ENCODE measurements at places on chromosomes 2 and 18.

GRCh38 chr2:83394134-83394904 is 1064.8 kb downstream of the SUCLG1 start:
- DNase-seq = no peak

DNA sequence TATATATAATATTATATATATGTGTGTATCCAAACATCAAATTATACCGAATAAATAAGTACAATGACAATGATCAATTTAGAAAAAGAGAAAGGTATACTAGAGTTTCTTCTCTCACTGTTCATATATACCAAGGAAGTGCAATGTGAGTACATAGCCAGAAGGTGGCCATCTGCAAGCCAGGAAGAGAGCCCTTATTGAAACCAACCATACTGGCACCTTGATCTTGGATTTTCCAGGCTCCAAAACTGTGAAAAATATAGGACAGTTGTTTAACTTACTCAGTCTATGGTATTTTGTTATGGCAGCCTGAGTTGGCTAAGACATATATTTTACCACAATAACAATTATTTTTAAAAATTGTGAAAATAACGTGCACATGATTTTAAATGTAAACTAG is 1490.2 kb upstream of the SLC39A10 start:
- no peak for DNase-seq

DNA sequence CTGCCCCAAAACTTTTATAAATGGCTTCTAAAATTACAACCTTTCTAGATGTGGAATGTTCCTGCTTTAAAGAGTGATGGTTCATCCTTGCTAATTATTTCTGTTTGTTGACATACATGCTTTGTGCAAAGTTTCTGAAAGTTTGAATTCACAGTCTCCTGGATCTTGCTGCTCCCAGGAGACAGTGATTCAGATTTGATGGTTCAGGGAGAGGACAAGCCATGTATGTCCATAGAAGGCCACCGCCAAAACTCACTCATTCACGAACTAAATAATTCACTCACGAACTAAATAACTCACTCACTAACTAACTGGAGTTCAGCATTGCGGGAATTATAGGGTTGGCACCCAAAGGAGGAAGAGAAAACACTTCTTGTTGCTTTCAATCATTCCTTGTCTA is 416.5 kb upstream of the ZEB2 start:
- DNase-seq = no peak

- no peak for DNase-seq
These were observed 39.0 kb downstream of the NOL10 start for GRCh38 chr2:10650761-10651160.

- DNase-seq = no peak
These were observed 3.4 kb downstream of the ABCG8 start for GRCh38 chr2:43841949-43842865.

DNA sequence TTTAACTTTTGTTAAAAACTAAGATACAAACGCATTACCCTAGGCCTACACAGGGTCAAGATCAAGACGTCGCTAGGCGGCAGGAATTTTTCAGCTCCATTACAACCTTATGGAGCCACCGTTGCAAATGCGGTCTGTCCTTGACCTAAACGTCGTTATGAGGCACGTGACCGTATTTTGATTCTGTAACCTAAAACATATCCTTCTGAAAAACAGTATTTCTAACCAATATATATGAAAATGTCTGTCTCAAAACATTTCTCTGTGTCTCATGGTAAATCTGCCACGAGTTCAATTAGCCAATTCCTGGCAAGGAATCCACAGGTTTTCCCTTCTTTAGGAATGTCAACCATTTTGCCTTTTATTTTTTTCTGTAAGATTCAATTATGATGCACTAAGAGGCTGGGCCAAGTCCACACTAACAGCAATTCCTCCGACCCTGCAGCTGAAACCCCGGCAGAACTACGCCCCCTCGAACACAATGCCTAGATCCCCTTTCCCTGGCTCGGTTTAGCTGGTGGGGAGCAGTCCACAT is 1.7 kb downstream of the RTN4 start:
- DNase-seq = no peak

DNA sequence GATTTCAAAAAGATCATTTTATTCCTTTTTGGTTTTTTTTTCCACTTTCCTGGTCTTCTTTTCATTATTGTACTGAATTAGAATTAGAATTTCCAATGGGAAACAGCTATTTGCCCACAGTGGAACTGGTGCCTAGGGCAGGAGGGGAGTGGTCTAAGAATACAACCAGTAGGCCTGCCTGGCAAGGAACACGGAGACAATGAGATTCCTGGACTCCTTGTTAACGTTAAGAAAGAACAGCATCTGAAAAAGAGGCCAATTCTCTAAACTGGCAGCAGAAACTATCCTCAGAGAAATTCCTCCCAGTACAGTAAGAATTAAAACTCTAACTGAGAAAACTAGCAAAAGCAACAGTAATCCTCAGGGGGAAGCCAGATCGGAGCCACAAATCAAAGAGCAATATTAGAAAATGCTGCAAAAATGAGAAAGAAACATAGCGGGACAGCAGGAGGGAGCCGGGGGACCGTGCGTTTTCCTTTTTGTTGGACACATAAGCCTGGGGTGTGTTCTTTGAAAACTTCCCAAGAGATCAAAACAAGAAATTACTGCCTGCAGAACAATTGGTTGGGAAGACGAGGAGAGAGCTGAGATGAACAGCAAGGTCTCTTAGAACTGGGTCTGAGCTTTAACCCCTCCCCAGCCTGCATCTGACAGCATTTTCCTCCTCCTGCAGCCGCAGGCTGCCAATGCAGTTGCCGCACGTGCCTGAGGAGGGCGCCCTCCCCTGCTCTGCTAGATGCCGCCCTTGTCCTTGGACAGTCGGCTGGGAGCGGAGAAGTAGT is 776.0 kb downstream of the TSN start:
- no peak for DNase-seq

- no peak for DNase-seq
These were observed 25.5 kb downstream of the DCAF17 start for GRCh38 chr2:171459498-171459897.
